Stimulated activated CD4-positive, alpha-beta T cell treated with anti-CD3 and anti-CD28 coated beads, TNF-alpha, amount 100 ng/mL, for 1 hour (primary cell): ENCODE measurements at places on chromosomes 7 and 10.
A peak's percentile ranks its signal among the peaks of the same experiment; 100 is the strongest.

GRCh38 chr7:86961686-86962085 lies 97.8 kb downstream of the ELAPOR2 start:
- DNase-seq: no peak

DNA sequence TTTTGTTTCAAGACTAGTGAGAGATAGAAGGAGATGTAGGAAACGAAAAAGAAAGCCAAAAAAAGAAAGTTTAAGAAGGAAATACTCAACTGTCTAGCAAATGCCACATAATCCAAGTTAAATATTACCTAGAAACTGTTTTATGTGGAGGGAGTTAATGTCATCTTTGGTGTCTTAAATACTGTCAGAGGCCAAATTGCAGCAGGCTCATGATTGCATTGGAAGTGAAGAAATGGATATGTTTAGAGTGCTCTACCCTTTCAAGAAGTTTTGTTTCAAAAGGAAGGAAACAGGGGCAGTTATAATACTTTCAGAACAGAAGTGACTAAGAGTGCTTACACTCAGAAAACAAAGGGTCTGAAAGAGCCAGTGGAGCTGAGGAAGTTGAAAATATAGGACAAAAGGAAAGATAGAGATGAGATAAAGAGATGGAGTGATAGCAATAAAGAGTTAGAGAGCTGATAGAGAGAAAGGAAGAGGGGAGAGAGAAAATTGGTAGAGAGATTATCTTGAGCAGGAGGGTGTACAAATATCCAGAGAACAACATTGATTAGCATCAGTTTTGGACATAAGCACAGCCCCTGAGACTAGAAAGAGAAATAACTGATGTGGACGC lies 28.0 kb upstream of the GNAI1 start:
- no peak for DNase-seq

DNA sequence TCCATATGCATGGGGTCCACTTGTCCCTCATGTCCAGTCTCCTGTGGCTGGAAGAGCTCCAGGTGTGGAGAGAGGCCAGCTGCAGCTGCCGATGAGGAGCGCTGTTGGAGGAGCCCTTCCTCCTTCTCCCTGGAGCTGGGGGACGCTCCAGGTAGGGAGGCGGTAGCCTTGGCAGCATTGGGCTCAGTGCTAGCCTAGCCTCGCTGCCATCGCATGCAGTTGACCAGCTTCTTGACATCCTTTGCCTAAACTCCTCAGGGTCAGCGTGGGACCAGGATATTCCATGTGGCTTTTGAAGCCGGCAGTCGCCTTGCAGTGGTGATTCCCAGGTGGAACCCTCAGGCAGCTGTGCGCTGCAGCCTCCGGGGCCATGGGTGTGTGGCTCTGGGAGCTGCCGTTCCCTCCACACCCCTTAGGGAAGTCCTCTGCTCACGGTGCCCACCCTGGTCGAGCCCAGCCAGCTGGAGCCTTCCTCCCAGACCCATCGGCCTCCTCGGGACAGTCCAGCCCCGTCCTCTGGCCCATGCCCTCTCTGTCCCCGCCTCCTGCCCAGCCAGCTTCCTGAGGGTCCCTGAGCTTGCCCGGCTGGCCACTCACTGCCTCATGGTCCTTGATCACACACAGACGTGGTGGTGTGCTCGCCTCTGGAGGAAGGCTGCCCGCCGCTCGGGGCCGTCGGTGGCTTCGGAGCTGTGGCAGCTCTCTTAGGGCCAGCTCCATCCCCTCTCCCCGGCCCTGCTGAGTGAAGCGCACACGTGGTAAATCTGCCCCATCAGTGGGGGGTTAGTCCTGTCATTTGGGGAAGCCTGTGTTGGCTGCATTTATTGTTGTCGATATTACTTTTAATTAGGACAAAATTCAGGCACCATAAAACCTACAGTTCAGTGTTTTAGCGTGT lies 21.2 kb downstream of the INPP5A start:
- no peak for DNase-seq

DNA sequence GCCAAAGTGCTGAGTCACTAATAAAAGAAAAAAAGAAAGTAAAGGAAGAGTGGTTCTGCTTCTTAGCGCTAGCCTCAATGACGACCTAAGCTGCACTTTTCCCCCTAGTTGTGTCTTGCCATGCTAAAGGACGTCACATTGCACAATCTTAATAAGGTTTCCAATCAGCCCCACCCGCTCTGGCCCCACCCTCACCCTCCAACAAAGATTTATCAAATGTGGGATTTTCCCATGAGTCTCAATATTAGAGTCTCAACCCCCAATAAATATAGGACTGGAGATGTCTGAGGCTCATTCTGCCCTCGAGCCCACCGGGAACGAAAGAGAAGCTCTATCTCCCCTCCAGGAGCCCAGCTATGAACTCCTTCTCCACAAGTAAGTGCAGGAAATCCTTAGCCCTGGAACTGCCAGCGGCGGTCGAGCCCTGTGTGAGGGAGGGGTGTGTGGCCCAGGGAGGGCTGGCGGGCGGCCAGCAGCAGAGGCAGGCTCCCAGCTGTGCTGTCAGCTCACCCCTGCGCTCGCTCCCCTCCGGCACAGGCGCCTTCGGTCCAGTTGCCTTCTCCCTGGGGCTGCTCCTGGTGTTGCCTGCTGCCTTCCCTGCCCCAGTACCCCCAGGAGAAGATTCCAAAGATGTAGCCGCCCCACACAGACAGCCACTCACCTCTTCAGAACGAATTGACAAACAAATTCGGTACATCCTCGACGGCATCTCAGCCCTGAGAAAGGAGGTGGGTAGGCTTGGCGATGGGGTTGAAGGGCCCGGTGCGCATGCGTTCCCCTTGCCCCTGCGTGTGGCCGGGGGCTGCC lies at the start of gene IL6:
IL6 (plus strand) TSS at position 294 of the 807 bp plus-strand sequence; CDS start at position 357, 63 bp downstream.
- peak; percentile 12 for DNase-seq

DNA sequence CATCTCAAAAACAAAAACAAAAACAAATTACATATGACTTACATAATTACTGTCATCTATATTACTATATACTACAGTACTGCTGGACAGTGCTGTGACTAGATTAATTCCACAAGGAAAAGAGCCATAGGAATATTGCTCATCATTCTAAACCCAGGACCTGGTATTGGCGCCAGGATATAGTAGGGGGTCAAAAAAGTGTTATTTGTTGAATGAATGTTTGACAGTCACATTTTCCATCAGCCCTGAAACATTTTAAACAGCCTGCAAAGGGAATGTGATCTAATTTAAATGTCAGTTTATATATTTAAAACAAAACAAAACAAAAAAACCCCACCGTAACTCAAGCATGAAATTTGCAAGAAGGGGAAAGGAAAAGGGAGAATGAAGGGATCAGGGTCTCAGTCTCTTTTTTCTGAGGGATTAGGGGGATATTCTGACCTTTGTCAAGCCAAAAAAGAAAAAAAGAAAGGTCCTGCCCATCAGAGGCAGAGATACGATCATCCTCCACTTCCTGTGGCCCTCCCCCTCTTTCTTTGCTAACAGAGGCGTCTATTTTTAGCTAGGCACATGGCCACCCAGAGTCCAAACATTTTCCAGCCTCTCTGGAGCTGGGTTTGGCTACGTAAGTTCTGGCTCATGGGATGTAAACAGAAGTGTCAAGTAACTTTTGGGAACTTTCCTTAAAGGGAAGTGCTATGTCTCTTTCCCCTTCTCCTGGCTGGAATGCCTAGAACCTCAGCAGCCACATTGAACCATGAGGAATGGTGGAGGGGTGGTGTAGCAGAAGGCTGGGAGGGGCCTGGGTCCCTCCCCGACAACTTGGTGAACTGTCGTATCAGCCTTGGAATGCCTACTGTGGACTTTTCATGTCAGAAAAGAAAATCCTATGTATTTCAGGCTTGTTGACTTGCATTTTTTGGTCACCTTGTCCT lies 44.6 kb upstream of the DLG5 start:
- no peak for DNase-seq

DNA sequence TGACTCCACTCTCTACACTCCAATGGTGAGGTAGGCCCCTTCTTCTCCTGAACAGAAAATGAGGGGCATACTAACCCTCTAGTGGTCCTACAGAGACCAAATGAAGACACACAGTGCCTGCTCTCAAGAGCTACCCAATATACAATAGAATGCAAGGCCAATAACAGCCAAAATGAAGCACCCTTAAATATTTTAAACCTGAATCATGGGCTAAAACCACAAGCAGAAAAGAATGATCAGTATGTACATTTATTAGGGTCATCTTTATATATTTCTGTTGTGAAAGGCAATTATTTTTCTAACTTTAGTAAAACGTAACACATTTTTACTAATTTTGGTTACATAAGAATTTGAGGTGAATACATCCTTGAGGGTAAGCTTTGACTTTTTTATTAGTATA lies 49.9 kb upstream of the COL1A2 start:
- no peak for DNase-seq

DNA sequence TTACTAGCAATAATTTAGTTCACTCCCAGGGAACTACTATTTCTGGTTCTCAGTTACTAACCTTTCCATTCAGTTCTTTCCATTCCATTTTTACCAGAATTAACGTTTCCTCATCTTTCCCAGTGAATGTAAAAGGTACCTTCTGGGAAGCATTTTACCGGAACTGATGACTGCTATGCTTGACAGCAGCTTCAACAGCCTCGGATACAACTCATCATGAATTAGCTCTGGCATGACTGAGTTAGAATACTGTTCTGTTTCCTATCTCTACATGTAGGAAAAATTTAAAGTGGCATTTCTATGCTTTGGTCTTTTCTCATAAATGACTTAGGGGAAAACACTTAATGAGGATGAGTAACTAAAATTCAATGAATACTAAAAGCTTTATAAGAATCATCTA lies 18.6 kb downstream of the TAS2R41 start:
- DNase-seq: no peak

- no peak for DNase-seq
These were observed 43.2 kb downstream of the HECW1 start for GRCh38 chr7:43155636-43156035.

DNA sequence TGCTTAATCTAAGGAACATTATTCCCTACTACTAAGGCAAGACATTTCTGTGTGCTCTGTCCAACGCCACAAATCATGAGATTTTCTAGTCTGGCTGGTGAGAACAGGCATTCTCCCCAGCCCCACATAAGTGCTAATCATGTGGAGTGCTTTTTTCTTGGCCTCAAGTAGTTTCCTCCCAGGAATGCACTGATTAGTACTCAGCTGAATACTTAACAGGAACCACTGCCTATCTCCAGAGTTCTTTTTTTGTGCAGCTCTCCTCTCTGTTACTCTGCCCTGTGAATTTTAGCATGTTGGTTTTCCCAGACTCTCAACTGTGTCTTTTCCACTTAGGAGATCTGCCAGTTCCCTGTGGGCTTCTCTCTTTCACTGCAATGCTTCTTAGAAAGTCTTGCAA lies 1098.5 kb upstream of the LRRTM3 start:
- DNase-seq: no peak

DNA sequence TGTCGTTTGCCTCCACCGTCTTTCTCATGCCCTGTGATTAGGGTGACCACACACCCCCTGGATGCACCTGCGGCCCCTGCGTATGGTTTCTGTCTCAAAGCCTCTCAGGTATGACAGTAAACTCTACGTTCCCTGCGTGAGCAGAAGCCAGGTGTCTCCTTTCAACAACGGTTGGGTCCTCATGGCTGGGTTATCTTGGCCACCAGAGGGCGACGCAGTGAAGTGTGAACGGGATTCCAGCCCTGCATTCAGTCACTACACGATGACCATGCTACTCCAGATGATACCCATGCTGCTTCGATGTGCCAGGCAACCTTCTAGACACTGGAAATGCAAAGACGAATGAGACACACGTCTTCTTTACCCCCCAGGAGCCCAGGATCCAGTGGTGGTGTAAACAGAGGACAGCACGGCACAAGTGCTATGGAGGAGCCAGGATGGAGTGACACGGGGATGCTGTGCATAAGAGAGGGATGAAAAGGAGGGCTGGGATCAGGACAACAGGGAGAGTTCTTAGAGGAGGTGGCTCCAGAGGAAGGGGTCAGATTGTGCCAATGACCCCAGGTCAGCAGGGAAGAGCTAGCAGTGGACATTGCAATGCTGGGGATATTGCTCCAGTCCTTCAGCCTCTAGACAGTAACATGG lies 228.1 kb upstream of the PFKP start:
- DNase-seq: no peak

GRCh38 chr10:61835069-61835945 lies 66.2 kb upstream of the ARID5B start:
- DNase-seq: no peak
